ENCODE measurements at places on chromosomes 12 and 14.

GRCh38 chr14:72801381-72801812 is 92.5 kb downstream of the DPF3 start:
- no peak for DNase-seq

DNA sequence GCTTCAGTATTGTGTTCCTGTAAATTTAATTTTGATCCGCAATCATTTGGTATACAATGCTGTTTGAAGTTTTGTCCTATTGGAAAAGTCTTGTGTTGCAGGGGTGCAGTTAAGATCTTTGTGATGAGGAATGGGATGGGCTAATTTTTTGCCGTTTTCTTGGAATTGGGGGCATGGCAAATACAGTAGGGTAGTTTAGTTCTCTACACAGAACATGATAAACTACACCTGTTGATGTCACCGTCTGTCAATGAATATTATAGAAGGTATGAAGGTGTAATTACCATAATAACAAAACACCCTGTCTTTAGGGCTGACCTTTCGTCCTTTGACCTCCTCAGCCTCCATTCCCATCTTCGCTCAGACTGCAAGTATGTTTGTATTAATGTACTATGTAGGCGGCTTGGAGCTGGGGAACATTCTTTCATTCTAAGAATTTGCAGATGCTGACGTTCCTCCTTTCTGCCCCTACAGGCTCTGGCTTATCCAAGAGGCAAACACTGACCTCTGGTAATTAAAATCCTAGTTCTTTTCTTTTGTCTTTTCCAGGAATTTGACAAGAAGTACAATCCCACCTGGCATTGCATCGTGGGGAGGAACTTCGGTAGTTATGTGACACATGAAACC is 1.7 kb downstream of the DYNLL1 start:
- DNase-seq, result no peak

GRCh38 chr14:105072892-105073719 is 7.9 kb upstream of the GPR132 start:
- no peak for DNase-seq

DNA sequence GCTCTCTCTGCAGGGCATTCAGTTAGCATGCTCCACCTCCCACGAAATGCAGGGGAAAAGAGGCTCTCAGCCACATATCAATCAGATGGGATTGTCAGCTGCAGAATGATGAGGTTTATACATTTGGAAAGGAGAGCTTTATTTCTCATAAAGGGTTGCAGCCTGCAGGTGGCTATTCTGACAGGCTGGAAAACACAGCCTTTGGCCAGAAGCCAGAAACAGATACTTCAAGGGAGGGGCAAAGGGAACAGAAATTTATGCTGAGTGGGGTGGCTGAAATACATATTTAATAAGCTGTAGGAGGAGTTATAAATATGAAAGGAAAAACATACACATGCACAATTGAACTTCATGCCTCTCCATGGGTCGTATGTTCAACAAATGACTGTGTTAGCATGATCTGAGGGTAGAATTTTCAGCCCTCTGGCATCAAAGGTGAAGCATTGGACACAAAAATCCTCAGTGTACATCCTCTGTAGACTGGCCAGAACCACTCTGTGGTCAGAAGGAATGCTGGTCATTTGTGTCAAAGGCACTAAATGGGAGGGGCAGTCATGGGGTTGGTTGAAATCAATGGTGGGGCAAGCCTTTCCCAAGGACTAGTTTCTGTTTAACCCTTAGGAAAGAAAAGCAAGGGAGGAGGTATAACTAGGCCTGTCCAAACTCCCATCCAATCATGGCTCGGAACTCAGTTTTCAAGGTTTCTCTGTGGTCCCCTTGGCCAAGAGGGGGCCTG is 62.4 kb downstream of the TMX1 start:
- DNase-seq, result no peak

DNA sequence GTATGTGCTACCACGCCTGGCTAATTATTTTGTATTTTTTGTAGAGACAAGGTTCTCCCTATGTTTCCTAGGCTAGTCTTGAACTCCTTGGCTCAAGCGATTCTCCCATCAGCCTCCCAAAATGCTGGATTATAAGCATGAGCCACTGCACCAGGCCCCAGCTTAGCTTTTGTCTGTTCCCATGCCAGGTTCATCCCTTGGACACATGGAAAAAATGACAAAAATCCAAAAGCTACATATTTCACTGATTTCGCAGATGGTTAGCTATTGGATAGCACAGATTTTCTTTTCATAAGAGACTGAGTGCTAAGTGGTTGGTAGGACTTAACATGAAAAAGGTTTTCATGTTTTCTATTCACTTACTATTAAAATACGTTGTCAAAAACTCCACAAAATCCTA is 286.6 kb upstream of the KITLG start:
- no peak for DNase-seq

DNA sequence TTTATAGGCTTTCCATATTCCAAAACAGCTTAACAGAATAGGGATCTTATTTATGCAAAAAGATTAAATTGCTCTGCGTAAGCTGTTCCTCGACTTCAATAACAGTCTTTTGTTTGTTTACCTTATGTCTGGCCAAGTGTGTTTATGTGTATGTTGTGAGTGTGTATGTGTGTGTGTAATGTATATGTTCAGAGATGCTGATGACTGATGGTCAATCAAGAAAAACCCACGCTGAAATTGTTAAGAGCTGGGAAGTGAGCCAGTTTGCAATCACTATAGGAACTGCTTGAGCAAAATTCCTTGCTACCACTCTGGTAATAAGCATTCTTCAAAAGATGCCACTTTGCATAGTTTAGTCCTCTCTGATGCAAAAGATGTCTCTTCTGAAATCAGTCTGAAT is 59.6 kb downstream of the PRKD1 start:
- peak; percentile 27 for DNase-seq

- DNase-seq, result peak; percentile 9
Measured at GRCh38 chr12:67442347-67442841, 173.2 kb downstream of the CAND1 start.

GRCh38 chr12:83893101-83893500 is 1019.5 kb downstream of the SLC6A15 start:
- no peak for DNase-seq

- no peak for DNase-seq
Measured at GRCh38 chr14:28756884-28757570, 9.6 kb upstream of the FOXG1 start.

DNA sequence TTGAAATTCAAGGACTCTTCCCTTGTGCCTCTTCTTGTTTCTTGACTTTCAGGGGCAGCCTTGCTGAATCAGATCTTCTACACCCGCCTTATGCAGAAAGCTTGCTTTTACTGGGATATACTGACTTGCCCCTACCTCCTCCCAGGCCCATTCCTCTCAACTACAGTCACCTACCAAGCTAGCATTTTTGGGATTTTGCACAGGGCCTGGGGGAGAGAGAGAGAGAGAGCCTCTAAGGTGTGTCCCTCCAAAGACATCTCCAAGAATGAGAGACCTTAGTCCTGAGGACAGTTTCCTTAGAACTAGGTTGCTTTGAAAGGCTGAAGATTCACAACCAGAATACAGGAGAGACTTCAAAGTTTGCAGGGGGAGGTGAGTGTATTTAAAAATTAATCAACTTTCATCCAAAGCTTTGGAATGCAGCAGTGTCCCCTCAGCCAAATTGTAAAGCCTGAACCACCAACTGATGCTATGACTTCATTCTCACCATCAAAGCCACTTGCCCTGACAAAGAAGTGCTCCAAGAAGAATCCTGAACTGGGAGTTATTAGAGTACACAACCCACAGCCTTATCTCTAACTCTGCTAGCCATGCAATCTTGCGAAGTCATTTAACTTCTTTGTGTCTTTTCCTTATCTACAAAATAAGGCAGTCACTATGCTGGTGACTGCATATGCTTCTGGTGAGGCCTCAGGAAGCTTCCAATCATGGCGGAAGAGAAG is 96.1 kb upstream of the EGLN3 start:
- no peak for DNase-seq

DNA sequence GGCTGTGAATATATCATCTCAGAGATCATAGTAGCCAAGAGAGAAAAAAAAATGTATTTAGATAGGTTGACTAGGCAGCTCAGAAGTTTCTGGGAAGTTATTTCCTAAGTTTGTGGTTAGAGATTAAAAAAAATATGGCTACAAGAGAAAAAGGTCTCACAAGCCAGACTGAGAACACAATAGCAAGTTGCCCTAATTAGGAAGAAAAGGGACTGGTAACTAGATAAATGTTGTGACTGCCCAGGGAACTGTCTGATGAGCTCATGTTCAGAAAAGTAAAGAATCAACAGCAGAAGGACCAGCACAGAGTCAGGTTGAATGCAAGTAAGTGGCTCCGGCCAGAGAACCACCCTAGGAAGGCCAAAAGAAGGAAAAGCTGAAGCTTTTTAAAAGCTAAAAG is 256.6 kb downstream of the PRKD1 start:
- DNase-seq, result peak; percentile 8

DNA sequence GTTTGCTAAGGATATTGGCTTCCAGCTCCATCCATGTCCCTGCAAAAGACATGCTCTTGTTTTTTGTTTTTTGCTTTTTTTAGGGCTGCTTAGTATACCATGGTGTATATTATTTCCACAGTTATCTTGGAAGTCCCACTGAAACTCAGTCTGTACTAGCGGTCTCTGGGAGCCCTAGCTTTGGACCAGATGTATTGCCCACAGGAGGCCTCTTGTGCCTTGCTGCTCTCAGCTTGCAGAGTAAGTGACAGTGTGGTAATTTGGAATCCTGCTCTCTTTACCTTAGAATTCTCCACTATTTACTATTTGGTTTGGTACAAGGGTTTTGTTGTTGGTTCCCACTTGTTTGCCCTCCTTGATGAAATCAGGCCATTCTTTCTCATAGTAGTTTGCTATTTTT is 1022.9 kb downstream of the LRFN5 start:
- DNase-seq, result no peak

DNA sequence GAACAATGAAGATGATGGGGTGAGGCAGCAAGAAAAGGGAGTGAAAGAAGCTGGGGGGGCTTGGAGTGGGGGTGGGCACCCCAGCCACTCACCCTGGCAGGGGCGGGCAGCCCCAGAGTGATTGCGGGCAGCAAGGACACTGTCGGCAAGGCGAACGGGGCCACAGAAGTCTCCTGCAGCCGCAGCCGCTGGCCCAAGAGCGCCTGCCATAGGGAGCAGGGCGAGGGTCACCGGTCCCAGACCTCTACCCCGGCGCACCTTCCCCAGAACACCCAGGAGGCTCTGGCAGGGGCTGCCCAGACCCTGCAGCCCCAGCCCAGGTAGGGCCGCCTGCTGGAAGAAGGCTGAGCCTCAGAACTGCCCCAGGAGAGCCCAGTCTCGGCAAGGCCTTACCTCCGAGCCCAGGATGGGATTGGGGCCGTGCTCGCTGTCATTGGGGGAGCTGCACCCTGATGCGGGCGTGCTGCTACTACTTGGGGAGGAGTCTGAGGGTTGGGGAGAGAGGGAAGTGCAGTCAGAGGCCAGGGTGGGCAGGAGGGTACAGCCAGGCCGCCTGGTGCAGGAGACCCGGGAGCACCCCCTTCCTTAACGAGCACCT is 22.9 kb downstream of the SLC48A1 start:
- no peak for DNase-seq

DNA sequence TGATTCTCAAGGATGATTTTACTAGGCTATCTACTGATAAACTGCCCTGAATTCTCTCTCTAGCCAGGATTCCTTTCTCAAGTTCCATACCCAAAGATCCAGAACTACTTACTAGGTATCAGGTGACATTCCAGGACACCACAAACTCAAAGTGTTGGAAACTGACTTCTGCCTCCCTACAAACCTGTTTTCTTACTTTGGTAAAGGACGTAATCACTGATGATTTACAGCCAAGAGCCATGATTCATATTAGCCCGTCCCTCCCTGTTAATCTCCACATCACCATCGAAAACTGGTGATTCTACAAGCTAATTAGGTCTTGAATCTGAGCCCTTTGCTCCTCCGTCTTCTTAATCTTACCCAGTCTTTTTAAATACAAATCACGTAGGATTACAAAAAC is 1.0 kb upstream of the ATG14 start:
- no peak for DNase-seq

DNA sequence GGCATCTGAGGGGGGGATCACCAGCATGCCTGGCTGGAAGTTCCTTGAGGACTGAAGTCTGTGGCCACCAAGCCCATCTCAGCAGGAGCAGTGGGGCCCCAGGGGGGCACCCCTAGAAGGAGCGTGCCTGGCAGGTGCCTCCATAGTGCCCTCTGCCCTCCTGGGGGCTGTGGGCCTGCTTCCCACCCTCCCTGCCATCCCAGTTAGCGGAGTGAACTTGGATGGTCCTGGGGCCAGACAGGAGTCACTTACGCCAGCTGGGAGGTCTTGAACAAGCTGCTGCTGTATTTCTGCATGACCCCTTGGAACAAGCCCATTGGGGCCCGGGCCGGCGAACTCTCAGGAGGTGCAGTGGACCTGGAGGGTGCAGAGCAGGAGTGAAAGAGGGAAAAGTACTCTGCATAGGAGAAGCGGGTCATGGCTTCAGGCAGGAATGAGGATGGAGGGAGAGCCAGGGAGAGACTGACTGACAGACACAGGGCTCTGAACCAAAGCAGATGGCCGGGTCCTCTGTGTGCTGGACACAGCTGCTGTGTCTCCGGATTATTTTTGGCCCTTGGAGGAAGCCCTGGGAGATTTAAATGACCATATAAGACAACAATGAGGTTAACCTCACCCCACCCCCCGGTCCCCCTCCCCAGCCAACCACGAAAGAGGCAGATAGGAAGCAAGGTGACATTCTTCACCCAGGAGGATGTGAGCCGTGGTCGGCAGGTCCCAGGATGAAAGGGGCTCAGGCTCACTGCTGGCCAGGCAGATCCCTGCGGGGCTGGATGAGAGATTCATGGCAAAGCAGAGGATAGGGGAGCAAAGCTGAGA is 19.6 kb downstream of the ASB2 start:
- no peak for DNase-seq

GRCh38 chr12:112191840-112192321 is 66.5 kb downstream of the TRAFD1 start:
- no peak for DNase-seq

DNA sequence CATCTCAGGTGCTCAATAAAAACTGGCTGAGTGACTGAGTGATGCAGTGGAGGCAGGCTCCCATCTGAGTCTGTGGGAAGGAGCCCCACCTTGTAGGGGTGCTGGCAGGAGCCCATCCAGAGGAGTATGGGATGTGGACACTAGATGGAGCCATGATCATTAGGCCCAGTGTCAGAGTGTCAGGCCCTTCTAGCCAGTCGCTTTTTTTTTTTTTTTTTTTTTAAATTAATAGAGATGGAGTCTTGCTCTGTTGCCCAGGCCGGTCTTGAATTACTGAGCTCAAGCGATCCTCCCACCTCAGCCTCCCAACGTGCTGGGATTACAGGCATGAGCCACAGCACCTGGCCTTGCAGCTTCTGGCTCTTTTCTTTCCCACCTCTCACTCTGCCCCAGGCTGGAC is 11.5 kb downstream of the RITA1 start:
- peak; percentile 48 for DNase-seq

- no peak for DNase-seq
Measured at GRCh38 chr12:60847281-60847680, 1251.5 kb downstream of the SLC16A7 start.

GRCh38 chr12:132138941-132139871 is 4.9 kb downstream of the DDX51 start:
- DNase-seq, result no peak
